Activated CD4-positive, alpha-beta T cell treated with anti-CD3 and anti-CD28 coated beads, Interleukin-2, amount 50 U/mL, for 48 hours (primary cell): ENCODE measurements at places on chromosomes 11 and 22.

DNA sequence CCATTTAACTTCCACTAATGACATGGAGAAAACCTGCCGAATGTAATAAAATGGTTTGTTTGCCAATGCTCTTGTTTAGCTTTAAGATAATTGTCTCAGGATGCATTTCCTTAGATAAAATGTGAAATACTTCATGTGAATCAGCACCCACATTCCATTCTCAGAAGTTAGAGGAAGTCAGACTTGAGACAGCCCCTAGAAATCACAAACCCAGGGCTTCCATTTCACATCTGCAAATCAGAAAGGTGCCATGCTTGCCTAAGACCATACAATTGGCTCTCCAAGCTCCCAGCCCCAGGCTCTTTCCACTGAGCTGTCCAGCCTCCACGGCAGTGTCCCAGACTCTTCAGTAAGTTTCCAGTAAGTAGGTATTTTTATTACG is 35.6 kb upstream of the ADORA2A start:
- no peak for DNase-seq

GRCh38 chr11:126310200-126310991 is 6.5 kb downstream of the DCPS start:
- peak; percentile 65 for DNase-seq

DNA sequence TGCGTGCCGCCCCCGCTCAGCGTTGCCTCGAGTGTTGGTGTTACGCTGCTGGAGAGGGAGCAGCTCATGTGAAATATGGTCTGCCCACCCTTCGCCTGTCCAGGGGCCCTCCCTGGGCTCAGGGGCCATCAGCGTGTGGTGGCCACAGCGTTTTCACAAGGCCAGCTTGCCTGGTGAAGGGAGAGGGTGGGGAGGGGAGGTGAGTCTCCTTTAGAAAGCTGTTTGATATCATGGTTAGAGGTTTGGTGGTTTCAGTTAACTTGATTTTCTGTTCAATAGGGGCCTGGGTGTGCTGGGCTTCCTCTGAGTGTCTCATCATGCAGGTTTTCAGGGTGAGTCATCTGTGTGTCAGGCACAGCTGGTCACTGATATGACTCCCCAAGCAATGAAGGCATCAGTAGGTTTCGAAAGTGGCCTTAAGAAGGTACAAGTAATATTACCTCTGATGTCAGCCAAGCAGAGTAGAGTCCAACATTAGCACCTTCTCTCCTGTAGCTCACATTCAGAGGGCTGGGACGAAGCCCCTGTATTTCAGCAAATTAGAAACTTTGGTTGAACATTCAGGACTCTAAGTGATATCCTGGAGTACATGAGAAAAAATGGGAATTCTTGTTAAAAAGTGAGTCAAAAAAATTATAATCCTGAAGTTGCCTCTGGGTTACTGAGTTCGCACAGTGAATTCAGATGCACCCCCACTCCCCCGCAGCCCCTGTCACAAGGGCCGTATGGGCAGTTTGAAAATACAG is 172.5 kb downstream of the TBC1D22A start:
- peak; percentile 31 for DNase-seq

GRCh38 chr11:69054397-69055211 is 5.9 kb downstream of the TPCN2 start:
- DNase-seq, result no peak

DNA sequence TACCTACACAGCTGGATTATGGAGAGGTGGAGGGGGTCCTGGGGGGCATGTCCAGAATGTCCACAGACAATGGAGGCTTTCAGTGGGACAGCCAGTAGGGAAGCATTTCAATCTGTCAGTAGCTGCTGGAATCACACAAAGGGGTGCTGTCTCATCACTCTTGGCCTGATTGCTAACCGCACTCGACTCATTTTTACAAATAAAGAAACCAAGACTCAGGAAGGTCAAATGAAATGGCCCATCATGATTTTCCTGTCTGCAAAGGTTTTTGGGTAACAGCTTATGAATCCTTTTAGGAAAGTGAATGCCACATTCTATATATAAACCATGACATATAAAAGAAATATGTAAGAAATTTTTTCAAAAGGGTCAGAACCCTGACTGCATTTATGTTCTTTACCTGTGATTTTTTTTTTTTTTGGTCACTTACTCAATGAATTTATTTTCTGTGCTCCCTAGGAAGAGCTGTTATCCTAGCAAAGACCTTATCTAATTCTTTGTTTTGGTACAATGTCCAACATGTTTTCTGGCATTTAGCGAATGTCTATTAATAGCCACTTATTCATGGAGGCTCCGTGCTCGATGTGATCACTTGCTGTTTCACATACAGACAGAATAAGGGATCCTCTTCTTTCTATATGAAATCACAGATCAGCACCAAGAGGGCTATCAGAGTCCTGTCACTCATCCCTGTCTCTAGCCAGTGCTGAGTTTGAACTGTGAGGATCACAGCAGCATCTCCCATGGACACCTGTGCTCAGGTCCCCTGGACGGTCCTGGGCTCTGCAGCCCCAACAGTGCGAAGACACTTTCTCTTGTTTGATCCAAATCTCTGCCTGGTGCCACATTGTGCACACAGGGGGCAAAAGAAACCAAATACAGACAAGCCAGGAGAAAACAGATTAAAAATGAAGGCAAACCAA is 979.7 kb downstream of the NTM start:
- DNase-seq, result no peak

- DNase-seq, result no peak
These were observed 112.6 kb downstream of the CADM1 start for GRCh38 chr11:115391598-115391997.

DNA sequence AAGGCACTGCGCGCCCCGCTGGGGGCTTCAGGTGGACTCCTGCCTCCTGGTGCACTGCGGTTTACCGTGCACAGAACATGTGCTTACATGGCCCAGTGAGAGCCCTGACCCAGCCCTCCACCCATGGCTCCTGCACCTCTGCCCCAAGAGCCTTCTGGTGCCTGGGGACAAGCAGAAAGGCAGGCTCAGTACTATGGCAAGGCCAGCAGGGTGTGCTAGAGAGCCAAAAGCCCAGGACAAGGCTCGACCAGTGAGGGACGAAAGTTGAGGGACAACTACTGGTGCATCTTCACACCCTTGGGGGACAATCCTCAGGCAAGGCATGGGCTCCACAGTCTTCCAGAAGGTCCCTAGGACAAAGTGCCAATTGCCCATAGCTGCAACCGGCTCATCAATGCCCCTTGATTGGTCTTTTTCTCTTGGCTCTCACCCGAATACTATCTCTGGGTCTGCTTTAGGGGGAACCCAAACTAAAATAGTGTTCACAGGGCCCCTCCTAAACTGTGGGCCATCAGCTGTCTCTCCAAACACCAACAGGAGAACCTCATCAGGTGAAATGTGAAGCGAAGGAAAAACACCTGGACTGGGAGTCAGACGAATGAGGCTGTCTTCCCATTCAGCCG is 13.5 kb downstream of the PGA5 start:
- DNase-seq, result peak; percentile 76

DNA sequence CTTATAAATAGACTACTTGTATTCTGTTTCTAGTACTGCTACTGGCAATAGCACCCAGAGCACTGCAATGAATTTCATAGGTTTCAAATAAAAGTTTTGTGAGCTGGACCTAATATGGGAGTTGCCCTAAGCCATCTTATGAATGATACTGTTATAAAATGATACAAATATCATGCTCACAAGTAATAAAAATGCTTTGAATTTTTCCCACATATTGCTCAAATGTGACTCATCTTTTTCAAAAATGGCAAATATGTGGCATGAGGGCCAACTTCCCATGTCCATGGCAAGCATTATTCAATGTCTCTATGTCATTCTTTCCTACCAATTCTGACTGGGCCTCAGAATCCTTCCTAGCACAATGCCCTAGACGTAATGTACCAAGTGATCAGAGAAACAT is 137.6 kb downstream of the TRPC6 start:
- DNase-seq, result no peak

DNA sequence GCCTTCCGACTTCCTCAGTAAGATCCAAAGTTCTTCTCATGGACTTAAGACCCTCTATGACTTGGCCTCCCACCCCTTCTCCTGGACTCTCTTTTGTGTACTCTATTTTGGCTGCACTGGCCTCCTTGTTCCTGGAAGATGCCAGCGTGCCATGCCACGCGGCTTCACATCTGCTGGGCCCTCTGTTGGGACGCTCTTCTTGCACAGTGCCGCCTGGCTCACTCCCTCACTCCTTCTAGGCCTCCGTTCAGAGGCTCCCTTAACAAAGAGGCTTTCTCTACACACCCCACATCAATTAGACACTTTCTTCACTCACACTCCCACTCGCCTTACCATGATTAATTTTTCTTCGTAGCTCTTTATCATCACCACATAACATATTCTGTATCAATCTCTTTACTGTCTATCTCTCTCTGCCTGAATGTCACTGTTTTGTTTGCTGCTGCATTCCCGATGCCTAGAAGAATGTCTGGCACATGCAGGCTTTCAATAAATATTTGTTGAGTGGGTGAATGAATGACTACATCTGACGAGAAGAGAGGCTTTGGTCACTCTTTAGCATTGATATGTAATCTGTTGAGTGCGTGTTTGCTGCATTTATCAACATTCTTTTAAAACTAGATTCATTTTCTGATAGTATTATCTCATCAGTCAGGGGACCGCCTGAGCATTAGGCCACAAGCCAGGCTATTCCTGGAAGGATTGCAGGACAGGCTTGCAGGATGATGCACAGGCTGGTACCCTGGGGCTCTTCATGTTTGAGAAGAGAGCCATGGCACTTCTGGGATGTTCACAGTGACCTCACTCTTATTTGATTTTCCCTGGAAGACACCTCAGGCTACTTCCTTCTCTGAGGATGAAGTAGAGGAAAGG is 60.6 kb upstream of the AMPD3 start:
- no peak for DNase-seq

DNA sequence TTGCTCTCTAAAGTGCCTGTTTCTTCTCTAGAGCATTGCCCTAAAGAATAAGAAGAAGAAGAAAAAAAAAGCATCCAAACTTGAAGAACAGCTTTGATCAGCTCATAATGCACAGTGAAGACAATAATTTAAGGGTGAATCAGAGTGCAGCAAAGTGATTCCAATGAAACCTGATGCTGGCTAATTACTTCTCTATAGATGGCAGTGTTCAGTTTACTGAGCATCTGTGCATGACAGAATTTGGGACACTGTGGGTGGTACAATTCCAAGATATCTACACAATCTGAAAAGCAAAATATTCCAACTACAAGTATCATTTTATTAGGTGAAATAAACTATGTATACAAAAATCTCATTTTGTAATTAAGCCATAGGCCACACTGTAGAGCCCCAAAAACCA is 450.5 kb upstream of the CCDC90B start:
- no peak for DNase-seq

- no peak for DNase-seq
These were observed 26.6 kb downstream of the RELT start for GRCh38 chr11:73402834-73403185.

DNA sequence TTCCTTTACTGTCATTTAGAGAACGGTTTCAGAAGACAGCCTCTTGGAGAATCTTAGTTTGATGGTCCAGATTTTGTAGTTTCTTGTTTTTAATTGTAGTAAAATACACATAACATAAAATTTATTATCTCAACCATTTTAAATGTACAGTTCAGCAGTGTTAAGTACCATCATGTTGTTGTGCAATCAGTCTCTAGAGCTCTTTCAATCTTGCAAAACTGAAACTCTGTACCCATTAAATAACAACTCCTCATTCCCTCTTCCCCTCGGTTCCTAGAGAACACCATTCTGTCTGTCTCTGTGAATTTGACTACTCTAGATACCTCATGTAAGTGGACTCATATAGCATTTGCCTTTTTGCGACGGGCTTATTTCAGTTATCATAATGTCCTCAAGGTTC is 69.8 kb downstream of the GRIK4 start:
- DNase-seq, result no peak

DNA sequence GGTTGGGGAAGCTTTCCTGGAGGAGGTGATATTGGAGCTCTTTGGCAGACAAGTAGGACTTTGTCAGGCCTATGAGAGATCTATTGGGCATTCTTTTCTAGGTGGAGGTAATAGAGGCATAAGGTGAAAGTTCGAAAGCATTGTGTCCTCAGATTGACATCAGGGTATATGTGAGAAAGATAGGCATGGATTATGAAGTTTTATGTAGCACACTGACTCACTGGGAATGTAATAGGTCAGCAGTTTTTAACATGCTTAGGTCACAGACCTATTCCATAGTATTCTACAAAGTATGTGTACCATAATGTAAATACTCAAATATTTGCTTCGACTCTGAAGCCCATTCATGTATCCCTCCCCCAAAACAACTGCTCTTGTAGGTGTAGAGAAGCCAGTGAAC is 11.8 kb downstream of the HIKESHI start:
- no peak for DNase-seq

- no peak for DNase-seq
These were observed 34.0 kb upstream of the TECTA start for GRCh38 chr11:121067026-121067425.

DNA sequence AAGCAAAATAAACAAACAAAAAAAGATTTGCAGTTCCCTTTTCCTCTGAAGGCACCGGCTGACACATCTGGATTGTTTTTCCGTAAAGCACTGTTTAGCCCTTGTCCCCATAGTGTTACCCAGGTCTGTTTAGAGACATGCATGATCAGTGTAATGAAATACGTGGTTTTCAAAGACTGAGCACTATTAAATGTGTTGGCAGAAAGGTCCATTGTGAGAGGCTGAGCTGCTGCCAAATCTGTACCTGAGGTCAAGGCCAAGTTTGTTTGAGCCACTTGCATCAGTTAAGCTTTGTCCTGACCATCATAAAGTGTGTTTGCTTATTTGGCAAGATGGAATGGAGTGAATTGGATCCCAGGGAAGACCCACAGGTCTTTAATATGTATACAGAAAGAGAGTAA is 26.3 kb downstream of the CTR9 start:
- DNase-seq, result no peak

DNA sequence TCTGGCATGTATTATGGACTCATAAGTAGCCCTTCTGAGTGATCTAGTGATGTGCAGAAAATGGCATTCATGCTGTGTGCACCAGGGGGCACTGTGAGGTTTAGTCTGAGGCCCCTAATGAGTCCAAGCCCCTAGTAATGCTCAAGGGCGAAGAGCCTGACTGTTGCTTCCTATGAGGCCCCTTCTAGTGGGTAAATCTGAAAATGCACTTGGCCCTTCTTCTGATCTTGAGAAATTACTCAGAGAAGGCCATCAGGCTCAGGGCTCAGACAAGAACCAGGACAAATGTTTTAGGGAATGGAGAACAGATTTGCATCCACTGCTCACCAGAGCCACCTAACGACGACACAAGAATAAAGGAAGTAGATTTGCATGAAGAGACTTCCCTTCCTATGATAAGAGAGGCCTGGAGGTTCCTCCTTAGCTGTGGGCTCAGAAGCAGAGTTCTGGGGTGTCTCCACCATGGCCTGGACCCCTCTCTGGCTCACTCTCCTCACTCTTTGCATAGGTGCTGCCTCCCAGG is 75.8 kb downstream of the GGTLC2 start:
- DNase-seq, result peak; percentile 47
